ENCODE measurements at places on chromosomes 1 and 21. TPM values are rescaled to one million over a fixed set of nuclear protein-coding genes. Genes with fewer than 3 reads are reported as not detected.

The TMPRSS3 gene
- not detected for polyA plus RNA-seq

DNA sequence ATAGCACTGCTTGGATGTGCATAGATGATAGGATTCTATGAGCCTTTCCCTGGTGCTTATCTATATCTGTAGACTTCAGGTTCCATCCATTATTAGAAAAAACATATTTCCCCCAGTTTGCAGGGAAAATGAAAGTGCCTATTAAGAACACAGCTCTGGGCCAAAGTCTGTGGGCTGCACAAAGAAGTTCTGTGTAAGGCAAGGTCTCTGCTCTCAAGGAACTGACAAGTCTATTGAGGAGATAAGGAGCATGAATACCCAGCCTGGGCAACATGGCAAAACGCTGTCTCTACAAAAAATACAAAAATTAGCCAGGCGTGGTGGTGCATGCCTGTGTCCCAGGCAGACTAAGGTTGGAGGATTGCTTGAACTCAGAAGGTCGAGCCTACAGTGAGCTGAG is 22.3 kb upstream of the SDE2 start:
- no peak for DNase-seq

GRCh38 chr1:219759095-219759494 is 146.2 kb upstream of the ZC3H11B start:
- DNase-seq: no peak

The SH3BGR gene
- polyA plus RNA-seq: 1.1 TPM

GRCh38 chr21:40623528-40623927 is 223.4 kb downstream of the DSCAM start:
- no peak for DNase-seq

DNA sequence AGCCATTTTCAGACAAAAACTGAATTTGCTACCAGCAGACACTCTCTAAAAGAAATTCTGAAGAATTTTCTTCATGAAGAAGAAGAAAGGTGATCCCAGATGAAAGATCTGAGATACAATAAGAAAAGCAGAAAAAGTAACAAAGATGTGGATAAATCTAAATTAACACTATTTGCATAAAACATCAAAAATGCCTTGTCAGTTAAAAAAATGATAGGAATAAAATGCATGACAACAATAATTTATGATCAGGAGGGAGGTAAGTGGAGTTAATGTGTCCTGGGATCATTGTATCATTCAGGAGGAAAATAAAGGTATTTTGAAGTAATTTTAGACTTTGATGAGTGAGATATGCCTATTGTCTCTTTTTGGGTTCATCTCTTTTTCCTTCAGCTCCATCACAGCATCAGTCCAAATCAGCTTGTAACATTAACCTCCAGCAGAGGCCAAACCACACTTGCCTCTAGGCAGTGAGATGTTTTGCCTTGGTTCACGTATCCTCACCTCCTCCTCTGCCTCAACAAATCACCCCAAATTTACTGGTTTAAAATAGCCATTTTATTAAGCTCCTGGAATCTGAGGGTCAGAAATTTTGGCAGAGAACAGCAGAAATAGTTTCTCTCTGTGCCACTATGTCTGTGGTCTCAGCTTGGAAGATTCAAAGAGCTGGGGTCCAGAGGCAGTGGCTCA is 76.9 kb upstream of the HIVEP3 start:
- DNase-seq: no peak

- no peak for DNase-seq
Observed at GRCh38 chr1:96411006-96411405, 310.6 kb upstream of the PTBP2 start.

DNA sequence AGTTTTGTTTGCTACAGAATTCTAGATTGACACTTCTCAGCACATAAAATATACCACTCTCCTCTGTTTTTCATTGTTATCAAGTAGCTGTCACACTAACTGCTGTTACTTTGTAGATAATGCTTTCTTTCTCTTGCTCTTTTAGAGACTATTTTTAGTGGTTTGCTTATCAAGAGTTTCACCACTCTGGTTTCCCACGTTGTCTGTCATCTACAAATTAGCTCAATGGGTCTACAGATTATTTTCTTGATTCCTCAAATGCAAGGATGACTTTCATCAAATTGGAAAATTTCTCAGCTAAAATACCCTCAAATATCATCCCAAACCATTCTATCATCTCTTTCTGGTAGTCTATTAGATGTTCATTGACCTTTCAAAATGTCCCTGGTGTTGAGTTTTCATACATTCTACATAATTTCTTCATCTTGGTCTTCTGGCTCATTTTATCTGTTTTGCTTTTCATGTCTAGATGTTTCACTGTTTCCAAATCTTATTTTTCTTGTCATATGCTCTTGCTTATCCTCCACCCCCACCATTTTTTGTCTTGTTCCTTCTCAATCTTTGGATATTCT is 122.5 kb downstream of the TRIM33 start:
- DNase-seq: no peak

The SLC22A15 gene
- polyA plus RNA-seq: 0.41 TPM

Data from SK-N-SH (cell line).